IPS-NIHi11 (cell line): ENCODE measurements at places on chromosomes 2 and 18.
A peak's percentile ranks its signal among the peaks of the same experiment; 100 is the strongest.

GRCh38 chr2:201806442-201807170 lies at the start of gene CDK15:
Gene CDK15, plus strand, starts transcription at chr2:201806537. Its CDS starts 128 bp downstream, at chr2:201806665.
- DNase-seq: no peak

- DNase-seq: no peak
These were observed 231.5 kb downstream of the SLC8A1 start for GRCh38 chr2:40220177-40220925.

DNA sequence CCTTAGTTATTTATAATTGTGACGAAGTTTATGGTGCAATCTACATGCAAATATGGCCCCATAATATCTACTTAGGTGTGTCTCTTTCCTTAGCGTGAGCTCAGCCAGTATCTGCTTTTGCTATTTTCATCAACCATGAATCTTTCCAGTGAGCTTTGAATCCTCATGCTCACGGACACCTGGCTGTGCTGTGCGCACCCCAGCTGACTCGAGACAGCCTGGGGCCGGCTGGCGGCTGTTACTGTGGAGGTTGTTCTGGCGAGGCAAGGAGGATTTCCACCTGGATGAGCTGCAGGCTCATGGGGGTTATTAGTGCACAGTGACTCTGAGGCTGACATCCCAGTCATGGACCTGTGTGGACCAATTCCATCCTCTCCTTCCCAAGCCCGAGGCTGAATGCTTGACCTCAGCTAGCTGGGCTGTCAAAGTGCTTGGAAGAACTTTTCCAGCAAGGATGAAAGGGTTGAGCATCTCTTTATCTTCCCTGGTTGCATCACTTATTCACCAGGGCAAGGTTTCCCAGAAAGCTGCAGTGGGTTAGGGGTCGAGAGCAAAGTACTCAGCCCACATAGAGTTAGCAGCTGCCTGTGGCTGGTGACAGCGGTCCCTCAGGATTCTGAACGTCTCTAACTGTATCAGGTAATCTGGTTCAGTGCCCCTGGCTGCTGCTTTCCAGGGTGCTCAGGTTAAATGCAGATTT lies 141.7 kb downstream of the ARL4C start:
- no peak for DNase-seq

DNA sequence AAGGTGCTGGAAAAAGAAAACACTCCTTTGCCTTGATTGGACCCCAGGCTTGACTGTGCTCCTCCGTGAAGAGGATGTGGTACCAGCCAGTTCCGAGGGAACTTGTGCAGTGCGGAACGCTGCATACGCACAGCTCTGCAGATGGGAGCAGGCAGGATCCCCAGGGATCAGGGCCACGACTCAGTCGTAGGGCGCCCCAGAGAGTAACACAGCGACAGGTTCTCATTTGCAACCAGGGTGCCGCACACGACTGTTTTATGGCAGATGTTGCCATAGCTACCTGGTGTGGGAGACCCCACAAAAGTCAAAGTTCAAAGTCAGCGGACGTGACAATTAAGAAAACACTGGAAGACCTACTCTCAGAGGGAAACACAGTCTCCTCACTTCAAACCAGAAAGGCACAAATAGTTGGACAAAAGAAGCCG lies 779 bp downstream of the MALL start:
- no peak for DNase-seq

GRCh38 chr2:21361384-21361783 lies 237.6 kb downstream of the TDRD15 start:
- DNase-seq: no peak

GRCh38 chr2:223267160-223267951 lies 215.4 kb downstream of the KCNE4 start:
- no peak for DNase-seq

DNA sequence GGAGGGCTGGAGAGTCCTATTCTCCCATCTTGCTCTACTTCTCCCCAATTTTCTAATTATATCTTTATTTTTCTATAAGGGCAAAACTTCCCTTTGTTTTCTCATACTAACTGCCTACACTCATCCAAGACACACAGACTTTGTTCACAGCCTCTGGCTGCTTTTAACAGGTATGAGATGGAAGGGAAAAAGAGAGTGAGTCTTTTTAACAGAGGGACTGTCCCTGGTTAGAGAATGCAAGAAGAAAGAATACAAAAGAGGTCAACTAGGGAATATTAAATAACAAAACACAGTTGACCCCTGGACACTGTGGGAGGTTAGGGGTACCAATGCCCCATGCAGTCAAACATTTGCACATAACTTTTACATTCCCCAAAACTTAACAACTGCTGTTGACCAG lies 41.8 kb downstream of the SP100 start:
- DNase-seq: no peak

GRCh38 chr2:195984923-195985726 lies 83.5 kb downstream of the DNAH7 start:
- no peak for DNase-seq

DNA sequence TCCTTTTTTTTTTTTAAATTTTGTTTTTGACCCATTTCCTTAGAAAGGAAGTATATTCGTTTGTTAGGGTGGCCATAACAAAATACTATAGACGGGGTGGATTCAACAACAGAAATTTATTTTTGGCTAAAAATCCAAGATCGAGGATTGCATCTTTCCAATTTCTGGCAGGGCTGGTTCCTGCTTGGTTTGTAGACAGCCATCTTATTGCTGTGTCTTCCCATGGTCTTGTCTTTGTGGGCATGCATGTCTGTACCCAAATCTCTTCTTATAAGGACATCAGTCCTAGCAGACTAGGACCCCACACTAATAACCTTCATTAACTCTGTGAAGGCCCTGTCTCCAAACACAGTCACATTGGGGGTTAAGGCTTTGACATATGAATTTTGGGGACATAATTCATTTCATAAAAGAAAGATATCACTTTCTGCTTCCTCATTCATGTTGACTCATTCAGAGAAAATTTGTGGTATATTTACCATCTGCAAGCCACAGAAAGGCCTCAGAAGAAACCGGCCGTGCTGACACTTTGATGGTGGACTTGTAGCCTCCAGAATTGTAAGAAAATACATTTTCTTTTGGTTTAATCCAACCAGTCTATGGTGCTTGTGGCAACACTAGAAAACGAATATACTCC lies 262.1 kb downstream of the LPIN1 start:
- no peak for DNase-seq

DNA sequence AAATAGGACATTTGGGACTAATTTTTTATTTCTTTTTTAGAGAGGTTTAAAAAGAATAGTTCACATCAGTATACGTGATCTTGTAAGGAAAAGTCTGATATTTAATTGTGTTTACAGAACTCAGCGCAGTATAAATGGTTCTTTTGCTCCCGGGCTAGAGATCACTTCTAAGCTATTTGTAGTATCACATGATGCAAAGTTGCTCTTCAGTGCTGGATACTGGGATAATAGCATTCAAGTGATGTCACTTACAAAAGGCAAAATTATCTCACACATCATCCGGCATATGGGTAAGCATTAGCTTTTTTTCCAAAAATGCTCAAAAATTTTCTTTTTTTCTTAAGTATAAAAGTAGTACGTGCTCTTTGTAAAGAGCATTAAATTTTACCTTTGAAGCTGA lies 37.4 kb upstream of the CYP20A1 start:
- DNase-seq: no peak

GRCh38 chr2:172671501-172671900 lies 64.1 kb upstream of the RAPGEF4 start:
- no peak for DNase-seq

- no peak for DNase-seq
These were observed 24.2 kb upstream of the TOGARAM2 start for GRCh38 chr2:28956890-28957289.

DNA sequence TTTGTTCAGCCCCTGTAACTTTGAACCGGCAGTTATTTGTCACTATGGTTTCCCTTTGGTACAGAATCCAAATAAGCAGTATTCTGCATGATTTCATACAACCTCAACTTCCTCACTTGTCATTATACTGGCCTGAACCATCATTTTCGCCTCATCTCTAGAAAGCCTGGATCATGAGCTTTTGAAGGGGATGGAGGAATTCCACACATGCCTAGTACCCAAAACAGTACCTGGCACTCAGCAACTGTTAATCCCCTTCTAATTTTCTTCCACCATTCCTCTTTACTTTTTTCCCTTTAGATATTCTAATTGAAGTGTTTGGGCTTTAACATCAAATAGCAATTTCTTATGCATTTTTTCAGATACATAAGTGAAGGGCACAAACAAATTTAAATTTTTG lies 1574.4 kb upstream of the NXPH2 start:
- DNase-seq: no peak

- DNase-seq: no peak
These were observed 570.7 kb downstream of the PLCL1 start for GRCh38 chr2:198375083-198375410.

- no peak for DNase-seq
These were observed 30.5 kb upstream of the PLB1 start for GRCh38 chr2:28465148-28465885.

- DNase-seq: no peak
These were observed 437.4 kb upstream of the SALL3 start for GRCh38 chr18:78542204-78542603.

DNA sequence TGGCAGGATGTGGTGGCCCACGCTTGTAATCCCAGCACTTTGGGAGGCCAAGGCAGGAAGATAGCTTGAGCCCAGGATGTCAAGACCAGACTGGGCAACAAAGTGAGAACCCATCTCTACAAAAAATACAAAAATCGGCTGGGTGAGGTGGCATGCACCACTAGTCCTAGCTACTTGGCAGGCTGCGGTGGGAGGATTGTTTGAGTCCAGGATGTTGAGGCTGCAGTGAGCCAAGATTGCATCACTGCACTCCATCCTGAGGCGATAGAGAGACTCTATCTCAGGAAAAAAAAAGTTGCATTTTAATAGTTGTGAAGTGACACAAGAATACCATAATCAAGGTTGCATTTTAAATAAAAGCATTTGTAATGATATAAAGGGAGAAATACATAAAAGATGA lies 124.1 kb upstream of the SLC38A11 start:
- DNase-seq: no peak

DNA sequence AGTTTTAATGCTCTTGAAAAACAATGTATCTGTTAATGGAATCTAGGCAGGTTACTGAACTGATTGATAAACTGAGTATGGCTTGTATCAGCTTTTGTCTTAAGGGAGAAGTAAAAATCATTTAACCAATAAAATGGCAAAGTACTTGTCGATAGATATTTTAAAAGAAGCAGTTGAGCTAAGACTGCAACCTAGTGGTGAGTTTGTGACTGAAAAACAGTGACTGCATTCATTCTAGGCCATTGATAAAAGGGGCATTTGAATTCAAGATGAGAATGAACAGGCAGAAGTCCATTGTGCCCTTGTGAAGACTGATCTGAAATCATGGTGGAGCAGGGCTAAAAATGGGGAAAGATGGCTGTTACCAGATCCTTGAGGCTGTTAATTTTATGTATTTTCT lies 59.4 kb upstream of the MSTN start:
- DNase-seq: peak; percentile 25

DNA sequence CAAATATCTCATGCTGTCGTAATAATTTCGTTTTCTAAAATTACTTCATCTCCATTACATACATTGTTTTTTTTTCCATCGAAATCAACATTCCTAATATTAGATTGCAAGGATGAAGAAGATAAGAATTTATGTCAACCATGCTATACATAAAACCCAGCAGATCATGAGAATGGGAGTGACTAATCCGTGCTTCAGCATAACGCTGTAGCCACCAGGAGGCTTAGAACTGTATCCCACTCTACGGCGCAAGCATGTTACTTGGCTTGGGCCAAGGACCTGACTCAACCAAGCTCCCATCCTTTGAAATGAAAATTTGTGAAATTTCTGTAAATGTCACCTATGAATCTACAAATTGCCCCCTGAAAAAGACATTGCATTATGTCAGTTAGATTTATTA lies 392.5 kb downstream of the FIGN start:
- DNase-seq: no peak

- no peak for DNase-seq
These were observed 7.7 kb upstream of the ICOS start for GRCh38 chr2:203928849-203929248.

DNA sequence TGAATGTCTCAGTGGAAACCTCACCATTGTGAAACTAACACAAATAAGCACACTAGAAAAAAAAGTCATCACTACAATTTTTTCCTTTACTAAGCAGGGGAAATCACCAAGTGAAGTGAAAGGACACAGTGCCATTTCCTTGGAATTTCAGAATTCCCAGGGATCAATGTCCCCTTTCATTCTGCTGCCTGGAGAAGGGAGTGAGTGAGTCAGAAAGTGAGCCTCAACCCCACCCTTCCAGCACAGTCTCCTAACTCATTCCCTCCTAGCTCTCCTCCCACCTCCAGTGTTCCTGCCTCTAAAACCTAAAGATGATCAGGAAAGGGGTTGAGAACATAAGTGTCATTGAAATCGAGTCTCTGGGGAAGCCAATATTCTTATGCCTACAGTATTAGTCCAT lies 608.5 kb downstream of the RNF144A start:
- no peak for DNase-seq

DNA sequence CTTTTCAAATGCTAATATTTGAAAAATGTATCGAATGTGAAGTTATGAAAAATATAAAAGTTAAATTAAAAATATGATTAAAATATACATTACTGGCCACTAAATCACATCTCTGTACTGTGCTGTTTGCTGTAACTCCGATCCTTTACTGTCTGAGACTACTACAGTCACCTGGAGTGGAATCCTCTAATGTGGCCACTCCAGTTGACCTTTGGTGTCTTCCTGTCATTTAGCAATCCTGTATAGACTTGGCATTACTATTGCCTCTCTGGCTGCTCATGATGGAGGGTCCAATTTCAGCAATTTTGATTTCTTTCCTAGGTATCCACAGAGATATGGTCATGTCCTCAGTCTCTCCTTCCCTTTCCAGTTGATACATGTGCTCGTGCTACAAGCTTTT lies 560.0 kb downstream of the CCDC85A start:
- DNase-seq: no peak

DNA sequence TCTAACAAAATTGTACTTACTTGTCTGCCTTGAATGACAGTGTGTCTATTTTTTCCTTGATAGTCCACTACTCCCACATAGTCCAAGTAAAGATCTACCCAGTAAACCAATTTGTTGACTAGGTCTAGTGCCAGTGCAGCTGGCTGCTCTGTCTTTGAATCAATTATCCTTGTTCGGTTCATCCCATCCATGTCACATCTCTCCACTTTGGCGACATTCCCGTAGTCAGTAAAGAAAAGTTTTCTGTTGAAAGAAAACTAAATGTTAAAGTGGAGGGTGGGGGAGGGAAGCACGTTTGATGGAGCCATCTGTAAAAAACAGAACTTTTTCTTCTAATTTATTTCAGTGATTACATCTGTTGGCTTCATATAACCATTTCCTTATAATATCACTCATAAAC lies 1068.8 kb downstream of the LRP1B start:
- no peak for DNase-seq

- peak; percentile 97 for DNase-seq
These were observed 11.0 kb upstream of the SFTPB start for GRCh38 chr2:85678794-85679672.

DNA sequence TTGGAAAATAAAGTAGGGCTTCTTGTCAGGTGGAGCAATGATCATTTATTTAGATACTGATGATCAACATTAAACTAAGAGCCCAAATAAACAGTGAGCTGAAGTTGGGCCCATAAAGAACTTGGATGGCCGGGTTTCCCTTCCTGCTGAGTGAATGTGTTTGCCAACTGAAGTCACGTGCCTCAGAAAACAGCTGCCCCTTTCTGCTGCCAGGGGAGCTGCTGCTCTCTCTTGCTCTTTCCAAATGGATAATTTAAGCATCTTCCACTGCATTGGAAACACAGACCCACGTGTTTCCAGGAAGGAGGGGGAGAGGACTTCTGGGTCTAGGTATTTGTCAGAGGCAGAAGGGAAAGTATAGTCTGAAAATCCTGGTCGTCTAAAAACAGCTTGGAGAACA lies 22.9 kb upstream of the NCKAP5 start:
- no peak for DNase-seq
